Colonic mucosa (tissue), 4 donors: ENCODE measurements at places on chromosomes 1 and 21.

GRCh38 chr1:161139766-161140165, 7.3 kb upstream of the DEDD start:
- DNase-seq = peak; percentile 51
- H3K27me3 ChIP-seq = no peaks in the 10 kb centered on the region
- H3K4me3 ChIP-seq = no peak overlapping the region
- H3K4me1 ChIP-seq = no peaks in the 10 kb centered on the region
- no peak overlapping the region for H3K27ac ChIP-seq

- H3K4me1 ChIP-seq = no peaks in the 10 kb centered on the region
- H3K27ac ChIP-seq = no peak overlapping the region
- no peak overlapping the region for H3K4me3 ChIP-seq
- no peak for DNase-seq
Measured at GRCh38 chr21:45032977-45033710, 41.2 kb upstream of the ADARB1 start.

DNA sequence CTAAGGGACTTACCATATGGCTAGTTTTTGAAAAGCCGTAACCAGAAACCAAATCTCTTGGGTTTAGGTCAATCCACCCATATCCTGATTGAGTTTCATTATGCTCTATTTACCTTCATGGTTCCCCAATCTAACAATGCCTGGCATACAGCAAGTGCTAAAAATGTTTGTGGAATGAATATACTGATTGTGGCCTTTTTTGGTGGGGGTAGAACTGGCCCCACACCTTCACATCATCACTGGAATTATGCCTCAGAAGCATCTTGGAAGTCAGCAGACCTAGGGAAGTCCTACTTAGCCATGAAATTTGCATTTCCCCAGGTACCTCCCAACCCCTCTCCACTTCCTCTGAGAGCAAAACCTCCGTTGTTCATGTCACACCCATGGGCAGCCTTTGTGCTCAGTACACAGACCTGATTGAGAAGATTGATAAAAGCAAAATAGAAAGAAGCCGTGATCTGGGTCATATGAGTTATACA, 17.8 kb upstream of the SLAMF1 start:
- no peak for DNase-seq
- H3K27me3 ChIP-seq = no peaks in the 10 kb centered on the region

GRCh38 chr1:12063141-12064072, at the start of gene TNFRSF8:
TNFRSF8 (plus strand) TSS chr1:12063303; CDS start chr1:12063599, 296 bp downstream.
- H3K4me1 ChIP-seq = no peaks in the 10 kb centered on the region
- peaks cover 25% of the 10 kb centered on the region for H3K27me3 ChIP-seq
- no peak for DNase-seq
- no peaks in the 10 kb centered on the region for H3K36me3 ChIP-seq
- no peak within 1 kb of the TSS for H3K27ac ChIP-seq

DNA sequence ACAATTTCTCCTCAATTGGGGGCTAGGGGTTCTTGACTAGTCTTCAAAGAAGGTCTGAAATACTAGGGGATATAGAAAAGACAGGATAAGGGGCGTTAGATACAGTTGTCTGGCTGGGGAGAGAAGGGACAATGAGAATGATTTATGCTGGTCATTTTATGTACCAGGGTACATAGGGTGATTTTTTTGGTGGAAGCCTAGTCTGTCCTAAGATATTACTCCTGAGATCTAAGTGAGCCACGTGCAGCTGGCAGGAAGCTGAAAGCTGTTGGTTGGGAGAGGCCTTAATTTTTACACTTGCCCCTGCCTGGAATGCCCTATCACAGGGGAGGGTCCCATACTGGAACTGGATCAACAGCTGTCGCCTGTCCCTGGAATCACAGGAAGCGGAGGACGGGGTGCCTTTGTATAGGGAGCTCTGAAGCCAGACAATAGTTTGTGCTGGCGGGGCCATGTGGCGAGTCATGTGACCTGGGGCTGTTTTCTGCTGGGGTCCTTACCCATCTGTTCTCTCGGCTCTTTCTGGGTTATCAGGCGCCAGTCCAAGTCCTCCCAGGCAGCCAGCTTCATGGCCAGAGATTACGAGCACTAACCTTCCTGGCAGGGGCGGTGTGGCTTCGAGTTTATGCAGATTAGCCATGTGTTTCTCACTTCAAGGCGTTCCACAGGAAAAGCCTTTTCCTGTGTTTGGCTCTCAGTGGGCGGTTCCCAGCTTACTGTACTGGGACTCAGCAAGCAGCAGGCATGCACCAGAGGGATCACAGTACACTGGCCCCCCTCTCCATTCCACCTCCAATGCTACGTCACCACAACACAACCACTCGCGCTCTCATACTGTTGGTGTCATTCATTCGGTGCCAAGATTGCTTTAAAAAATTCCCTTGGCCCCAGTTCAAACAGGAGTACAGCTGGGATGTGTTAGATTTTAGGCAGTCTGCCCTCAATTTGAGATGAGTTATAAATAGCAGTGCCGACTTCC, 27.5 kb downstream of the ARID1A start:
- H3K4me3 ChIP-seq = no peak overlapping the region
- peak overlapping the region; percentile 70 for H3K27ac ChIP-seq
- no peaks in the 10 kb centered on the region for H3K27me3 ChIP-seq
- no peaks in the 10 kb centered on the region for H3K36me3 ChIP-seq
- DNase-seq = peak; percentile 86

GRCh38 chr1:2091611-2092604, 41.7 kb downstream of the PRKCZ start:
- no peaks in the 10 kb centered on the region for H3K4me1 ChIP-seq
- DNase-seq = peak; percentile 85
- peak overlapping the region; percentile 47 for H3K27ac ChIP-seq

GRCh38 chr1:246281639-246282038, 225.4 kb downstream of the SMYD3 start:
- no peak overlapping the region for H3K4me3 ChIP-seq
- no peaks in the 10 kb centered on the region for H3K4me1 ChIP-seq
- no peaks in the 10 kb centered on the region for H3K36me3 ChIP-seq
- no peaks in the 10 kb centered on the region for H3K27me3 ChIP-seq

DNA sequence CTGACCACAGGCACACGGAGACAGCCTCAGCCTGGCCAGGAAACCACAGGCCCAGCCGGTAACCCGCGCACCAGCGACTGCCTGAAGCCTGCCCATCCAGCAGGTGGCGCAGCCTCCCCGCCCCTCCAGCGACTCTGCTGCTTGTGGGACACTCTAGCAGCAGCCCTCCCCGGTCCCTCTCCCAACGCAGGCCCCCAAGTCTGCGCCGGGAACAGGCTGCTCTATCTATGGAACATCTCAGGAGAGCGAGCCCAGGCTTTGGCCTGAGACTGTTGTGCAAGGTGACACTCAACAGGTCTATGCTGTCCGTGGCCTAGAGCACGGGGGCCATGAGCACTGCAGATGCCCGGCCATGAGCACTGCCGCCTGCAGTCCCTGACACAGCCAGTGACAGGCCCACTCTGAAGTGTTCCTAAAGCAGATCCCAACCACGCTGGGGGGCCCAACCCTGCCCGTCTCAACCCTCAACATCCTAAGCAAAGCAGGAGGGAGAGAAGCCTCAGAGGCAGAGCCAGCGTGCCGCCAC, 28.4 kb downstream of the WDR4 start:
- H3K36me3 ChIP-seq = peaks cover 6% of the 10 kb centered on the region
- no peak overlapping the region for H3K4me3 ChIP-seq
- no peak overlapping the region for H3K27ac ChIP-seq

DNA sequence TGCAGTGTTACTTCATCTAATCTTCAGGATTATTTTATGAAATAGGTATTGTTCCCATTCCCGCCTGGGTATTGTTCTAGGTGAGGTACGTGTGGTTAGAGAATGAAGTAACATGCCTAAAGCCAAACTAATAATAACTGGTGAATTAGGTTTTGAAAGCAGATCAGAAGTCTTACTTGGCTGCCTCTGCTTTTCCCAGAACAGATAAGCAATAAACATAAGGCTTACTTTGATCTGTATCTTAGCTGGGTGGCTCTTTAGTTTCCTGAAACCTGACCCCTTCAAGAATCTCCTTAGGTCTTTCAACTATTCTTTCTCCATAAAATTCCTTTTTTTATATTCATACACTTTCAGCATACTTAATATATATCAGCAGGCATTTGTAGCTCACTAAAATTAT, 65.3 kb downstream of the VAV3 start:
- H3K4me3 ChIP-seq = no peak overlapping the region
- H3K36me3 ChIP-seq = no peaks in the 10 kb centered on the region
- DNase-seq = no peak
- H3K27ac ChIP-seq = no peak overlapping the region
- H3K4me1 ChIP-seq = no peaks in the 10 kb centered on the region

GRCh38 chr1:203478231-203478630, 2.6 kb downstream of the PRELP start:
- H3K27ac ChIP-seq = peak overlapping the region; percentile 22
- peaks cover 5% of the 10 kb centered on the region for H3K4me1 ChIP-seq
- no peak overlapping the region for H3K4me3 ChIP-seq
- no peak for DNase-seq

DNA sequence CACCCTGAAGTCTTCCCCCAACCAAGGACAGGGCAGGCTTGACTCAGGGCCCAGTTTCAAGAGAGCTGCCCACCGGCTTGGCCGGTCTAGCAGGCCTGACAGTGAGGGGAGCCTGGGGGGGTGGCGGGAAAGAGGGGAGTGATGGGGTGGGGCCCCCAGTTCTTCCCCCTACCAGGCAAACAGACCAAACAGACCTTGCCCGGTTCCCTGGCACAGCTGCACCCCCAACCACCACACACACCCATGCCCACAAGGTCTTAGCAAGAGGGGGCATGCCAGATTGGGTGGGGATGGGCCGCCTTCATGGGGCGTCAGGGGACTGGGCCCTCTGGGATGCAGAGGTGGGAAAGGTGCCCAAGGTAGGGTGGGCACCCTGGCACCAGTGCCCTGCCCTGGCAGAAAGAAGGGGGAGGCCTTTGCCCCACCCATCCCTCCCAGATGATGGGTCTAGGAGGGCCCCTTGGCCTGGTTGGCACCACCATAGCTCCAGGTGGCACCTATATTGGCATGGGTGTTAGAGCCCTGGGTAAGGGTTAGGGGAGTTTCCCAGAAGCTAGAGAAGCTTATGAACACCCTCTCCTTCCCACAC, 8.9 kb downstream of the ZBTB7B start:
- peaks cover 13% of the 10 kb centered on the region for H3K36me3 ChIP-seq
- no peak overlapping the region for H3K4me3 ChIP-seq
- no peak for DNase-seq
- peaks cover 49% of the 10 kb centered on the region for H3K4me1 ChIP-seq

DNA sequence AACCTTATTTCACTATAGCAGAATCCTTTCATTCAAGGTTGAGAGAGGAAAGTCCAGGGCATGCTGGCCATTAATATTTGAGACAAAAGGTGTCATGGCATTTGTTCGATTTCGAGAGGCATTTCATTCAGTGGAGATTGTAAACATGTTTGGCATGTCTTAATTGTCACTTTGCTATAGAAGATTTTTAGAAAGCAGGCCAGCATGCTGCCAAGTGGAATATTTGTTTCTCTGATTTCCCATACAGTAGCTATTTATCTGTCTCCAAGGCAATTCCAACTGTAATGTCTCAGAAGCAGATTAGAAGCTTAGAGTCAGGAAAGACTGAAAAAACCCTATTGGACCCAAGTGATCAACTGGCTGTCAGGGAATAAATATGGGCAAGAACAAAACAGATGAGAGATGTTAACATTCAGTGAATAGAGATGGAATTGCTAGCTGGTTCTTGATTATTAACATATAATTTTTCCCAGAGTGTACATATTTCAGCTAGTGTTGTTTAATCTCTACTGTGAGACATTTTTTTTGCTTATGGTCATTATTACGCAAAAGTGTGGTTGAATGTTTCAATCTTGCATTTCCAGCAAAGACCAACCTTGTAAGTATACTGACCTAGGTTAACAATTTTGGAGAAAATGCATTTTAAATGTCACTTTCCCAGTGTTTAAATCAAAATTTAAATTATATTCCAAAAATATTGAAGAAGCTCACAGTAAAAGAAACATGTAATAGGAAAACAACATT, 174.6 kb downstream of the KCNK2 start:
- H3K4me1 ChIP-seq = no peaks in the 10 kb centered on the region
- no peak overlapping the region for H3K27ac ChIP-seq
- H3K4me3 ChIP-seq = no peak overlapping the region
- no peaks in the 10 kb centered on the region for H3K27me3 ChIP-seq
- H3K36me3 ChIP-seq = no peaks in the 10 kb centered on the region

- no peak for DNase-seq
- H3K27ac ChIP-seq = no peak overlapping the region
- peaks cover 42% of the 10 kb centered on the region for H3K4me1 ChIP-seq
- H3K4me3 ChIP-seq = no peak overlapping the region
- H3K27me3 ChIP-seq = no peaks in the 10 kb centered on the region
- no peaks in the 10 kb centered on the region for H3K36me3 ChIP-seq
Measured at GRCh38 chr1:208181364-208181763, 62.8 kb downstream of the PLXNA2 start.
